Jurkat, Clone E6-1 (cell line): ENCODE measurements at places on chromosomes 12 and 14.

GRCh38 chr14:63362389-63362819, 43.7 kb upstream of the GPHB5 start:
- no peak for DNase-seq

GRCh38 chr14:53432378-53432802, 279.3 kb upstream of the DDHD1 start:
- DNase-seq = peak; percentile 32

GRCh38 chr12:6171409-6172015, 28.7 kb upstream of the CD9 start:
- DNase-seq = no peak

DNA sequence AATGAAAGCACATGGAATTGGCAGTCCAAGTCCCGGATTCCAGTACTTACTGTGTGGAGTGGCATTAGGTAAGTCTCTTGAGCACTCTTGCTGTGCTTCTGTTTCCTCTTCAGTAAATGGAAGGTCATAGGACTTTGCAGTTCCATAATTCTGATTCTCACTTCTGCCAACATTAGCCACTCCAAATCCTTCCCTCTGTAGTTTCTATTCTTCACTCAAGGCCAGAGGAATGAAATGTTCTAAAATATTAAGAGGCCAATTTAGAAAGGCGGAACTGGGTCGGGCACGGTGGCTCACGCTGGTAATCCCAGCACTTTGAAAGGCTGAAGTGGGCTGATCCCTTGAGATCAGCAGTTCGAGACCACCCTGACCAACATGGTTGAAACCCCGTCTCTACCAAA, 19.8 kb upstream of the SLC5A8 start:
- no peak for DNase-seq

DNA sequence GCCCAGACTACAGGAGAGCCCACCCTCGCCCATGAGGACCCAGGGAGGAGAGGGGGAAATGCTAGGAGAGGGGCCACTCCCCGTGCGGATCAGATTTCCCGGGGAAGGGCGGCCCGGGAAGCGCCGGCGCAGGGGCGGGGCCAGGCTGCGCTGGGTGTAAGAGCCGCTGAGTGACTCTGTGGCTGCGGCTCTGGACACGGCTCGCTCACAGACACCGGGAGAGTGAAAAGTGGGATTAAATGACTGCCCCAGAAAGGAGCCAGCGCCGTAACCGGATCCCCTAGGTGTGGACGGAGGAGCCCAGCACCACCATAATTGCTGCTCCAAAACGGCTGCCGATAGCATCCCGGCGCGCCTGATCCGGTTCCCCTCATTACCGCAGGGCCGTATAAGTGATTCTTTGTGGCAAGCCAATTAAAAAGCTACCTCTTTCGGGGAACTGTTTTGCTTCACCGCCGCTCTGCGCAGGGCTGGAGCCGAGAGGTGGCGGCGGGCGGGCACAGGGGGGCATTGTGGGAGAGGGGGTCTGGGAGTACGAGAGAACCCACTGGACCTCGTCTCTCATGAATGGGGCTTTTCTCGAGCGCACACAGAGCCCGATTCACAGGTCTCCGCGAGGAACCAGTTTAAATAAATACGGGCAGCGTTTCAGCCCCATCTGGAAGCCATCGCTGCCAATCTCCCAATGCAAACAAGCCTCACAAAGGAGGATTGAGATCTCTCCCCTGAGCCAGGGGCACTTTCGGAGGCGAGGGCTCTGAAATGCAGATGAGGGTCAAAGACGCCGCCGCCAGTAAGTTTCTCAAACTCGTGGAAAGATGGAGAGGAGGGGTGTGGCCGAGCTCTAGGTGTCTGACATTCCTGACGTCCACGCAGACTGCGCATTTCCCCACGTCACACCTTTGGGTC, 2.5 kb downstream of the COL2A1 start:
- no peak for DNase-seq

DNA sequence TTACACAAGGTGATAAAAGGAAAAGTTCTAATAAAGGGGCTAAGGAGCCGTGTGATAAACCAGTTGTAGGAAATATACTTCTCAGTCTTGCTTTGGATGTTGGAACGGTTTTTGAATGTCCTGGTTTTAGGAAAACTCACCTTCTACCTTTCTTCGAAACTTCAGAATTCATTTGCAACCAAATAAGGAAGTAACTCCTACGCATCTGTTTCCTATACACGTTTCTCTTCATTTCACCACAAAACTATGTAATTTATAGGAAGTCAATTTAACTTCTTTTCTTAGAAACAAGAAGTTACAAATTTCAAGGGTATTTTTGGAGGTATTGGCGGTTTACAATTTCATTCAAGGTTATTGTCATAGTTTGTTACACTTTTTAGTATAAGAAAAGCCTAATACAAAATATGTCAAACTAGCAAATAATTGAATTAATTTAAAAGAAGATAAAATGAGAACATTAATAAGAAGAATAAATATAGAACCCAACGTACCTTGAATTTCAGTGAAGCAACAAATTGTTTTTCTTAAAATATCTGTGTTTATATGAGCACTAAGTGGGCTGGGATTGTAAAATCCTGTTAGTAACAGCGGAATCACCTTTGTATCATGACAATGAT, 33.2 kb upstream of the CD69 start:
- no peak for DNase-seq

- DNase-seq = no peak
Observed at GRCh38 chr12:31206038-31206670, 119.8 kb downstream of the SINHCAF start.

DNA sequence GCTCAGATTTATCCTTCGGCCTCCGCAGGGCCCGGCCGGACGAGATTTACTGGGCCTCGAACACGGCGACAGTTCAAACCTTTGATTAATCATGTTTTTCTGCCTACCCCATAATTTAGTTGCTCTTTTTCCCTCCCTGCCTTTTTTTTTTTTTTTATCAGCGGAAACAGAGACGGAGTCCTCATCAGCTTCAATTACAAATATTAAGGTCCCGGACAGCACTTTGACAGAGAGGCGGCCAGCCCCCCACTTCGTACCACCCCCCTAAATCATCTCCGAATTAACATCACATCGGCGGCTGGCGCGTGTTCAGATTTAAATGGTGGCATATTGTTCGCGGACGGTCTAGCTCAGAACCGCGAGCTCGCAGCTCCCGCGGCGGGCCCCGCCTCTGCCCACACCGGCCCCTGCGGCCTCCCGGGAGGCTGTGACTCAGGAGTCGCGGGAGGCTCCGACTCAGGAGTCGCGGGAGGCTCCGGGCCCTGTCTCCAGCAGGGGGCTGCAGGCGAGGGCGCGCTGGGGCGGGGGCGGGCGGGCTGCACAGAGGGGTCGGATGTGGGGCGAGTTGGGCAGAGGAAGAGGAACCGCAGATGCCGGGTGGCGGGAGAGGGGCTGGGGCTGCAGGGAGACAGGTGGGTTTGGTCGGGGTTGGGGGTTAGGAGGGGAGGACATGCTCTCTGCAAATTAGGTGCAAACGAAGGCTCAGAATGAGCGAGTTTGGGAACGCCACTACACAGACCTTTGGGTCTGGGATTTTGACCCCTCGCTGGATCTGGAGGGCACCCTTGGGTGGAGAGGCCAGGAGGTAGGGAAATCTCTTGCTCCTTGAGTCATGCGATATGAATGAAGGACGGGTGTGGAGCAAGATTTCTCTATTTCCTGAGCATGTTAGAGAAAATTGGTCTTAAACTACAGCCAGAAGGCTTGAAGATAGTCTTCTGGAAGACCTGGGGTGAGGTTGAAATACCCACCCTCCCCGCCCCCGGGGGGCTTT, 19.6 kb upstream of the ATP5MC2 start:
- DNase-seq = no peak

- no peak for DNase-seq
Observed at GRCh38 chr12:120089105-120089504, 27.4 kb downstream of the RAB35 start.

- no peak for DNase-seq
Observed at GRCh38 chr14:88258021-88258420, 65.0 kb downstream of the KCNK10 start.

DNA sequence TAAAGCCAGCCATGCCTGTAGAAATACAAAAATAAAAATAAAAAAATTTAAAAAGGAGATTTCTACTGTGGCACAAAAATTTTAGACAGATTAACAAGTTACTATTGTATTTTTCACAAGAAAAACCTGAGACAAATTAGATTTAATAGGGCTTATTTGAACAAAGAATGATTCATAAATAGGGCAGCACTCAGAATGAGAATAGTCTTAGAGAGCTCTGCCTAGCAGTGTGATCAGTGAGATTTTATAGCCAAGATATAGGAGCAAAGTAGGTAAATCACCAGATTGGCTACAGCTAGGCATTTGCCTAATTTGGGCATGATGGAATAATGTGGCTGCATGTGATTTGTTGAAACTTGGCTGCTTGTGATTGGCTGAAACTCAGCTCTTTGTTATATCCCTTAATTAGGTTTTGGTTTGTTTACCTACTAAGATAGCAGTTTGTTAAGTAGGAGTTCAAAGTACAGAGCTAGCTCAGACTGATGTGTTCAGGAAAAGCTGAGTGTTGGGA, 279.7 kb upstream of the TMTC1 start:
- DNase-seq = peak; percentile 2

GRCh38 chr14:59424341-59425071, 40.7 kb downstream of the GPR135 start:
- no peak for DNase-seq

DNA sequence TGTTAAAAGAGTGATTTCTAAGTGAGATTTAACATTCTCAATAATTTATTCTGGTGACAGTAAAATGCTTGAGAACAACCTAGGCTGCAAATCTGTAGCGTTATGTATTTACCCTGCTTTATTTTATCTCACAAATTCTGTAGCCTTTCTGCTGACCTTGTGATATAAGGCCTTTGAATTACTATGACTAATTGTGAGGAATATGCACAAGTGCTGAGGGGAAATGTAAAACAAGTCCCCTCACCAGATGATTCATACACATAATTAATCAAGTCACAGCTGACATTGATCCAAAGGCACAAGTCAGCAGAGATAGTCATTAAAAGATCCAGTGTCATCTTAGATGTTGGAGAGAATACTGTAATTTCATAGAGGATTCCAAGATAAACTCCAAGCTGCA, 992.7 kb upstream of the USP15 start:
- DNase-seq = no peak

GRCh38 chr14:106826833-106827369, 1300.5 kb downstream of the TMEM121 start:
- no peak for DNase-seq

- DNase-seq = no peak
Observed at GRCh38 chr12:84696908-84697540, 215.6 kb downstream of the SLC6A15 start.

DNA sequence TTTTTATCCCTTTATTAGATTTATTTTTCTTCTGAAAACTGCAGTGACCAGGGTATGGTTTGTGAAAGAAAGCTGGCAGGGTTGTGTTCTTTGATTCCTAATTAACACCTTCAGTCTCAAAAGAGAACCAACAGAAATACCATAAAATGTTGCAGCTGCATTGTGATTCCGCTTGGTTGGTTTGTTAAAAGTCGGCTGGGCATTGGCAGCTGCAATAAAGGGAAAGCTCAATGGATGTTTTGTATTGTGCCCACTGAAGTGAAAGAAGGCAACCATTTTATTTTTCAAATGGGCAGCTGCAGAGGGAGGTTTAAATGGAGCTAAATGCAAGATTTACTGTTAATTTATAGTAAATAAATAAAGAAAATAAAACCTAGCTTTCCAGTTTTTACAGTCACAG, 16.7 kb downstream of the LGR5 start:
- DNase-seq = no peak

DNA sequence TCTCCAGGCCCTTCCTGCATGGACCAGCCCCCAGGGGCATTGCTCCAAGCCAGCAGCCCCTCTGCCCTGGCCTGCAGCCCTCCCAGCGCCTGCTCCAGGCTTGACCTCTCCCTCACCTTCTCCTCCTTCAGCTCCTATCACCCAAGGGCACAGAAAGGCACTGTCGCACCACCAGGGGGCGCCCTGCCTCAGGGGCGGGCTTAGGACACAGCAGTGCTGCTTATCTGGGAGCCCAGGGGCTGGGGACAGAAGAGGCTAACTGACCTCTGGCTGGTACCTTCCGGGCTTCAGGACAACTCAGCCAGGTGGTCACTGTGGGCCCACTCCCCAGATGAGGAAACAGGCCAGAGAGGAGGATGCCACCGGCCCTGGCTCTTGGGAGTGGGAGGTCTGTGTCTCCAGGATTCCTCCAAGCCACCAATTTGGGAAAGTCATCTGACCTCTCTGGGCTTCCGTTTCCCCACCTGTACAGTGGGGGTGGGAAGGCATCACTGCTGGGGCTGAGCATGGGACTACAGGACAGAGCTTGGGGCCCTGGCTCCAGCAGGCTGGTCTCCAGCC, 25.3 kb upstream of the GPR132 start:
- DNase-seq = peak; percentile 58

- DNase-seq = no peak
Observed at GRCh38 chr12:132600048-132601032, 10.0 kb downstream of the LRCOL1 start.

DNA sequence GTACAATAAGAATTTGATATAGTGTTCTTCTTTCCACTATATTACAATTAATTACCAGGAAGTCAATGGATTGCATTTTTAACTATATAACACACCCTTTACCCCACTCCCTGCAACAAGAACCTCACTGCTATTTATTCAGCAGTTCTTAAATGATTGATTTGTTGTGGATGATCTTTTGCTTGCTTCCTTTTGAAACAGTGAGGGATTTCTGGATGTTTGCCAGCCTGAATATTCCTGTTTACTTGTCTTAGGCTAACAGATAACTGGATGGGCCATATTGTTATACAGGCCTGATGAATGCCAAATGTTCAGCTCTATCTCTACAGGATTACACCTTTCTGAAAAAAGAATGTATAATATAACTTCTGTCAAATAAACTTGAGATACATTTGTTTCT, 497.6 kb downstream of the APAF1 start:
- no peak for DNase-seq

GRCh38 chr14:57937676-57938075, 71.8 kb upstream of the SLC35F4 start:
- DNase-seq = no peak

GRCh38 chr14:96497087-96497486, 5.1 kb upstream of the PAPOLA start:
- no peak for DNase-seq

- no peak for DNase-seq
Observed at GRCh38 chr14:34356264-34356654, 105.8 kb downstream of the SPTSSA start.

- no peak for DNase-seq
Observed at GRCh38 chr14:61343471-61343870, 22.1 kb downstream of the PRKCH start.

- no peak for DNase-seq
Observed at GRCh38 chr12:88237954-88238353, 95.8 kb downstream of the TMTC3 start.

- DNase-seq = no peak
Observed at GRCh38 chr12:7075518-7075917, 15.0 kb downstream of the C1S start.
